PC-9 (cell line): ENCODE measurements at places on chromosomes 11 and 22. TPM values are rescaled to one million over a fixed set of nuclear protein-coding genes. Genes with fewer than 3 reads are reported as not detected.

The LRRC75B gene
- 2.2 and 4.5 TPM in 2 replicates for total RNA-seq

The SLC43A1 gene
- 3.2 and 4.0 TPM in 2 replicates for total RNA-seq

The OR51L1 gene
- total RNA-seq, result not detected in 2 replicates

The NLRP6 gene
- 0.33 TPM in 1 of 2 replicates, not detected in the other for total RNA-seq

The TYMP gene
- total RNA-seq, result 5.9 and 16.5 TPM in 2 replicates

The MPPED1 gene
- total RNA-seq, result not detected in 2 replicates

The TSGA10IP gene
- total RNA-seq, result not detected in 2 replicates

The TMPRSS5 gene
- 0.33 and 0.83 TPM in 2 replicates for total RNA-seq

The FTH1 gene
- 6,804 and 8,986 TPM in 2 replicates for total RNA-seq

The DEFB131B gene
- not detected in 2 replicates for total RNA-seq

The HBD gene
- total RNA-seq, result not detected in 2 replicates

The TRIM49B gene
- total RNA-seq, result not detected in 2 replicates

DNA sequence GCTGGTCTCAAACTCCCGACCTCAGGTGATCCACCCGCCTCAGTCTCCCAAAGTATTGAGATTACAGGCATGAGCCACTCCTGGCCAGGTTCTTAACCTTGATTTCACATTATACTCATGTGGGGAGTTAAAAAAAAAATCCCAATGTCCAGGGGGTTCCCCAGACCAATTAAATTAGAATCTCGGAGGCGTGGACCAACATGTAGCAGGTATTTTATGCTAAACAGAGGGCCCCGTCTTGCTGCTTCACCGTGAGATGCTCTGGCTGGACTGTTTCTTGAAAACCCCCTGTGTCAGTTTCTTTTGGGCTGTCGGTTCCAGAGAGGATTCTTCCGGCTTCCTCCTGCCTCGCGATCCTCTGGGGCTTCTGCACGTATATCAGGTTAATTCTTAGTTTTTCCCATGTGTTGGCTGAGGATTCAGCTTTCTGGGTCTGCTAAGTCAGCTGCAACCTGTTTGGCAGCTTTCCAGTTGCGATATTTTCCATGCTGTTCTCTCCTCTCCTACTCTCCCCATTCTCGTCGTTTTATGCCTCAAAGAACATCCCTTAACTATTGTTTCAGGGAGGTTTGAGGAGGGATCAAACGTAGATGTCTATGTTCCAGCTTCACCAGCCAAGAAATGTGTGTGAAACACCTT lies 50.6 kb upstream of the ACCSL start:
- DNase-seq, result no peak

GRCh38 chr11:82080160-82080559 lies 653.5 kb downstream of the FAM181B start:
- no peak for DNase-seq

DNA sequence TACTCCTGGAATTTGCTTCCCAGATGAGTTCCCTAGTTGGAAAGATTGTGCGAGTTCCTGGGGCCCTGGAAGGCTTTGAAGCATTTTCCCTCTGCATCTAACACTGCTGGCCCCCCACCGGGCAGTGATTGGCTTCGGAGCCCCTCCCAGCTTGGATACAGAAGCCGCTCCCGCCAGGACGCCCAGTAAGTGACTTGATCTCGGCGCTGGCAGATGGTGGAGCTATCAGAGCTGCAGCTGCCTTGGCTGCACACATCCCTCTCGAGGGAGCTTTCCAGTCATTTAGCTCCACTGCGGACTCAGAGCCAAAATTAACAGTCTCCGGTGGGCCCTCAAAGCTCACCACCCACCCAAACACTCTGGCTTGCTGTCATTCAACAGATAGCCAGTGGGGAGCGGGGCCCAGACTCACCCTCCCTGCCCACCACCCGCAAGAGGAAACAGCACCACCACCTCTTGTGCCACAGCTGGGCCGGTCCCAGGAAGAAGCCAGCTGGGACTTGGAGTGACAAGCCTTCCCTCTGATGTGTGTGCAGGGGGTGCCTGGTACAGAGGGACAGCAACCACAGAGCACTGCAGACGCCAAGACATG lies 162.3 kb downstream of the TRIM29 start:
- DNase-seq, result no peak

GRCh38 chr11:129102225-129102624 lies 89.9 kb downstream of the ARHGAP32 start:
- no peak for DNase-seq

DNA sequence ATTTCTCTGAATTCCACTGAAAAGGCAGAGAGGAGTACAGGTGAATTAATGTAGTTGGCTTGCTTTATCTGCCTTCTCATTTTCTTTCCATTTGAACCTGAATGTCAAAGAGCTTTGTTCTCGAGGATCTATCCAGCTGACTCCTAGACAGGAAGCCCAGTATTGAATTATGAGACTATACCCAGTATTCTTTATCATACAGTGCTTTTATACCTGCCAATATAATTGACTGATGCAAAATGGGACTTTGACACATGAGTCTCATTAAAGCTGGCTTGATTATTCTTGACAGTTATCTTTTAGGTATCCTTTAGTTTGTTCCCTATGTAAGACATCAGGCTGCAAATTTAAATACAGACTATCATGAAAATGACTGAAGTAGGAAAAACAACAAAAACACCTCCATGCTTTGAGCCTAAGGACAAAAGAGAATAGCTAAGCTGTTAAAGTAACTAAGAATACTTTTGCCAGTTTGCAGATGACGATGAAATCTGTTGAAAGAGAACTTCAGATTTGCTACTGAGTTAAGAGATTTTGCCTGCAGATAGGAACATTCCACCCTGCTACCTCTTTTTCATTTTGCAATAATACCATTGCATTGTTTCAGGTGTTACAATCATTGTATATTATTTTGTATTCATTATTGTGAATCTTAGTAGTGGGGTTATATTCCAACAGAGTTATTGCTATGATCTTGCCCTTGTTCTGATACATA lies 117.1 kb downstream of the ENTHD1 start:
- no peak for DNase-seq

DNA sequence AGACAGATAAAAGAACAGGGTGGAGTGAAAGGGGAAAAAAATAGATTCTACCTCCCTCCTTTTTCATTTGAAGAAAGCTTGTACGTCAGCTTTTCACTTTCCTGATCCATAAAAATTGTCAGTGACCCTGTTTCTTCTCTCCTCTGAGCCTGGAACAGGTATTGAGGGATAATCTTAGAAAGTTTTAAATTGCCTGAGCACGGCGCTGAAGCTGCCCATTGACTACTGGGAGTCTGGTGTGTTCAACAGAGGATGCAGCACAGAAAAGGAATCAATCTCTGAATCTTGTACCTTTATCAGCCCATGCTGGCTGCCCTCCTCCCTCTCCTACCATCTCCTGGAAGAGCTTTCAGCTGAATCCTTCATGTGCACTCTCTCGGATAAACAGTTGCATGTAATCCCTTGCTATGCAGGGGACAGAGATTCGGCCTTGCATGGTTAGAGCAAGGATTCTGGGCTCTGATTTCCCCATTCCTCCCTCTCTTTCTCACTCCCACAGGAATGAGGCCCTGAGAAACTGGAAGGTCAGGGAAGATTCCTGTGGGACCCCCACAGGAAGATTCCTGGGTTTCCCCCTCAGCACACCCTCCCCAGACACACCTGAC lies 162.4 kb upstream of the SYN3 start:
- DNase-seq, result no peak

DNA sequence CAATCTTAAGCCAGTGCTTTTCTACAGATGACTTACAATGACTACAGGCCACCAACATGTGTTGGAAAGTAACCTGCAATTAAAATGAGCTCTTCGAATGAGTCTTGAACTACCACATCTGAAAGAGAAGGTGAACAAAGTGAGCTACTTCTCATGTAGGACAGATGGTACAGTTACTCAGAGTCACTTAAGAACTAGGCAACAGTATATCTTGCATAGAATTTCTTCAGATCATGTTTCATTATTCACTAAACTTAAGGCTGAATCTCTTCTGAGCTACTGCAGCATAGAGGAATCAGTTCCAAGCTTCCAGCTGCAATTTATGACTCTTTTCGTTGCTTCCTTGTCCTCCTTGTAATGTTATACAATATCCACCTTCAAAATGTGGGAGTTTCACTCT lies 270.9 kb downstream of the TTC28 start:
- no peak for DNase-seq

- no peak for DNase-seq
Measured at GRCh38 chr22:43474161-43475101, 62.6 kb downstream of the MPPED1 start.

- no peak for DNase-seq
Measured at GRCh38 chr11:45607995-45608394, 57.4 kb downstream of the CHST1 start.

DNA sequence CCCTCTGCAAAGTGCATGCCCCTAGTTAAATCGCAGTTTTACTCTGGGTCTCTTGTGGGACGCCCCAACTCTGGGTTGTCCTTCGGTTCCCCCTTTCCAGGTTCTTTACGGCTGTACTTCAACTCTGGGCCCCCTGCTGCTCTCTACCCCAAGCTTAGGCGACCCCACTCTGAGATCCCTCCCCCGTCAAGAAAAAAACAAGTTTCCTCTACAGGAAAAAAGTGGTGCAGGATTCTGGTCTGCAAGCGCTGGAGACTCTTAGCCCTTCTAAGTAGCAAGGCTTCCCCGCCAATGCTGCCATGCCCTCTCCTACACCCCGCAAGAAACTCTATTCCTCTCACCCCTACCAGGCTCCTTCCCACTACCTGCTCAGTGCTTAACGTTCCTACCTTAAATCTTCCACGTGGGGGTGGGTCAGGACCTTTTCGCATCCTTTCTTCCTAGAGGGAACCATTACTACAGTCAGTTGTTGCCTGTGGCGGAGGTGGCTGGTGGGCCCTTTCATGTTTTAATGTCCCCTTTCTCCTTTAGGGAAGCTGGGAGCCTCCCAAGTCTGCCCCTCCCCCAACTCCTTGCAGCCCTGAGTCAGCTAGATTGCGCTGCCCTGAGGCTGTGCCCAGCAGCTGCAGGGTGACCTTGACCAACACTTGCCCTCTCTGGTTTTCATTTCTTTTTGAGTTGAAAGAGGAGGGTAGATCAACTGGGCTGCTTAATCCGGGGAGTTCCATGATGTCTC lies 1.4 kb downstream of the NEFH start:
- DNase-seq, result no peak

GRCh38 chr11:118240999-118241763 lies 11.0 kb downstream of the MPZL3 start:
- peak; percentile 100 for DNase-seq

DNA sequence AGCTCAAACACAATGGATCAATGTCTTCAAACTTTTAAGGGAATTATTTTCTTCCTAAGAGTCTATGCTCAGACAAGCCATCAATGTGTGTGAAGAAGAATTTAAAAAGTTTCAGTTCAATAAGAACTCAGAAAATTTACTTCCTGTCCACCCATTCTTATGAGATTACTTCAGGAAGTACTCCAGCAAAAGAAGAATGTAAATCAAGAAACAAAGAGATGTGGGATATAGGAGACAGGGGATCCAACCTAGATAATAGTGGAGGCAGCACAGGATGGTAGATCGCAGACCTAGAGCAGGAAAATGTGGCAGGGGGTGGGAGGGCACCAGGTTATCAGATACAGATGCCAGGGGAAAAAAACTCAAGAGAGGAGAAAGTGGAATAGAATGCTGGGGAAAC lies 170.6 kb downstream of the MPPED1 start:
- DNase-seq, result no peak

DNA sequence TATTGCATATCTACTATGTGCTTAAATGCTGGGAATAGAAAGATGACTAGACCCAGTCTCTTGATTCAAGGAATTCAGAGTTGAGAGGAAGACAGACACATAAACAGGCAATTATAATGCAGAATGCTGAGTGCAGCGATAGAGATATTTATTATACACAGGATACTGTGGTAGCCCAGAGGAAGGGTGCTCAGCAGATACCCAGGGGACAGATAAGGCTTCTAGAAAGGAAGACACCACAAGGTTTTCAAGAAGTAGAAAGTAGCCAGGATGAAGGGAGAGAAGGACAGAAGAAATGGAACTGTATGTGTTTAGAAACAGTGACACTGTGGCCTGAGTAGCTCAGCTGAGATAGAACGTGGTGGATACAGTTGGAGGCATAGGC lies 79.4 kb upstream of the NNMT start:
- DNase-seq, result no peak

DNA sequence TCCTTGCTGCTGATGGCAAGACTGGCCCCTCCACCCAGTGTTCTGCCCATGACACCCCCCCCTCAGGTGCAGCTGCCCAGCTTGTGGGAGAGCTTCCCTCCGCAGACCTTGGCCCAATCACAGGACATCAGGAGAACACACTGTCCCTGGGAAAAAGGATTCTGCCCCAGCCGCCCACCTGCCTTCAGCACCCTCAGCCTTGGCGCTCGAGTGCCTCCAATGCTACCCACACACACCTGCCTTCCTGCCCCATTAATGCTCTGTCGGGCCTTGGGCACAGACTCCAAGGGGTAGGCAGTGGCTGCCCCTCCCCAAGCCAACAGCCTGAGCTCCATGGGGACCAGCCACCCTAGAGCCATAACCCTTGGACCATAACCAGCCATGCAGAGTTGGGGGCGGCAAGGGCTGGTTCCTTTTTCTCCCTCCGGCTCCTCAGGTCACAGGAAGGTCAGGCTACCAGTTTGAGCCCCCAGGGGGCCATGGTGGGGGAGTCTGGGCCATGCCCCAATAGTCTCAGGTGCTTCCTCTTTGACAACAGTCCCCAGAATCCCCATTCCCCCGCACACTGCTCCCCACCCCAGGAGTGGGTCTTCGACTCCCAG lies 1.3 kb upstream of the ZNF70 start:
- no peak for DNase-seq

DNA sequence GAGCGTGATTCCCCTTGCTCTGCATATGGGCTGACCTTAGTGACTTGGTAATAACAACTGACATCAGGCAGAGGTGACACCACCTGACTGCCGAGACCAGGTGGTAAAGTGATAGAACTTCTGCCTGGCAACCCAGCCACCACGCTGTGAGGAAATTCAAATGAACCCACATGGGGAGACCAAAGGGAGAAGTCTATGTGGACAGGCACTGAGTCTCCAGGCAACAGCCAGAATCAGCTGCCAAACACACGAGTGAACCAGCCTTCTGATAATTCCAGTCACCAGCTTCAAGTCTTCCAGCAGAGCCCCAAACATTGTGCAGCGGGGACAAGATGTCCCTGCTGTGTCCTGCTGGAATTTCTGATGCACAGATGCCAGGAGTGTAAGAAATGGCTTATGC lies 29.7 kb downstream of the SPATA19 start:
- DNase-seq, result no peak

GRCh38 chr11:72446929-72447769 lies 12.8 kb upstream of the CLPB start:
- DNase-seq, result no peak

GRCh38 chr11:76781807-76782530 lies 1.2 kb upstream of the TSKU start:
- no peak for DNase-seq

- DNase-seq, result no peak
Measured at GRCh38 chr22:24541681-24542515, 13.0 kb downstream of the GUCD1 start.

- DNase-seq, result no peak
Measured at GRCh38 chr22:44373234-44373633, 60.5 kb upstream of the SHISAL1 start.

DNA sequence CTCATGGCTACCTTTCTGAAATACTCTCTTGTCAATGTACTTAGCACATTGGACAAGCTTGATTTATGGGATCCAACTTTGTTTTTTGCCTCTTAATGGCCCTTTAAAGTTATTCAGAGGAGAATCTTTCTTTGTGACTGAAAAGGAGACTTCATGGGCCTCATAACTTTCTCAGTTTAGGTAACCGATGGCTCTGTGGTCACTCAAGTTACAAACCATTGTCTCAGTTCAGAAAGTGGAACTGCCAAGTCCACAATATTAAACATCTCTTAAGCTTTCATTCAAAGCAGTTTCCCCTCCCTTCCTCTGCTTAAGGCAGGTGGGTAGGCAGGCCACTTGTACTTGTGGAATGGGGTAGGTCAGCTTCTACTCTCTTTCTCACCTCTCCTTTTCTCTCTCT lies 12.3 kb upstream of the ARL14EP start:
- DNase-seq, result no peak
